ENCODE measurements at places on chromosomes 3 and 15.

DNA sequence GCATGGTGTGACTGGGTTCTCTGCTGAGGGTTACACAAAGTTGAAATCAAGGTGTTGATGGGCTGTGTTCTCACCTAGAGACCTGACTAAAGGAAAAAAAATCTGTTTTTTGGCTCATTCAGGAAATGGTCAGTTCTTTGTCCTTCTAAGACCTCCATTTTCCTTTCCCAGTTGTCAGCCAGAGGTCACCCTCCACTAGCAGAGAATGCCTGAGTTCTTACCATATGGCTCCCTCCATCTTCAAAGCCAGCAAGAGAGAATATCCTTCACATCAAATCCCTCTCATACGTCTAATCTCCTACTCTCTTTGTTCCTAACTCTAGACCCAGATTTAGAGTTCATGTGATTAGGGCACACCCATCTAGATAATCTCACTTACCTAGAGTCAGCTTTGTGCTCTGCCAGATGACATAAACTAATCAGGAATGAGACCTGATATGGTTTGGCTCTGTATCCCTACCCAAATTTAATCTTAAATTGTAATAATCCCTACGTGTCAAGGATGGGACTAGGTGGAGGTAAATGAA is 19.4 kb downstream of the ANKRD28 start:
- no peak for ATAC-seq

DNA sequence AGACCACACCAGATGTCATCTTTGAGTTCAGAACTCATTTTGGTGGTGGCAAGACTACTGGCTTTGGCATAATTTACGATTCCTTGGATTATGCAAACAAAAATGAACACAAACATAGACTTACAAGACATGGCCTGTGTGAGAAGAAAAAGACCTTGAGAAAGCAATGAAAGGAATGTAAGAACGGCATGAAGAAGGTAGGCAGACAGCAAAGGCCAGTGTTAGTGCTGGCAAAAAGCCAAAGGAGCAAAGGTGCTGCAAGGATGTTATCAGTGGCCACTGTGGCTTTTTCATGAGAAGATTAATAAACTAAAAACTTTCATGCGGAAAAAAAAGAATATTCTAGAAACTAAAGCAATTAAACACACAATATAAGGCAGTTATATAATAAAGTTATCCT is 21.9 kb downstream of the AAGAB start:
- no peak for ATAC-seq

DNA sequence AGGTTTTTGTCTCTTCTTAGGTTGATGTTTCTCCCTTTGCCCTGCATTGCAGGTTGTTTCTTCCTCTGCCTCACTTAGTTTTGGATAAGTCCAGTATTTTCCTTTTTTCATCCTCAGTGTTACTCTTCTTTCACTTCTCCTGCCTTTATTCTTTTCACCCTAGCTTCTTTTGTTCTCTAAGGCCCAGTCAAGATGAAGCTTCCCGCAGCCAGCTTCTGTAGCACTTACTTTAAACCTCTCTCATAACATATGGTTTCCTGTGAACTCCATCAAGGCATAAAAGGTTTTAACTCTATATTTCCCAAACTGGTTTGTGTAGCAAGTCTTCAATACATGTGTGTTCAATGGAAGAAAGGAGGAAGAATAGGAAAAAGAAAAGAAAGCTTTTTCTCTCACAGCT is 54.1 kb downstream of the TP63 start:
- ATAC-seq, result no peak

- ATAC-seq, result no peak
These were observed 26.1 kb downstream of the KCNMB2 start for GRCh38 chr3:178562143-178562946.

- ATAC-seq, result peak; percentile 10
These were observed 143.6 kb upstream of the GRM7 start for GRCh38 chr3:6717026-6717943.

GRCh38 chr15:85702321-85703101 is 92.2 kb downstream of the KLHL25 start:
- peak; percentile 50 for ATAC-seq

- ATAC-seq, result no peak
These were observed 507.6 kb downstream of the FHIT start for GRCh38 chr3:60743631-60744164.

- no peak for ATAC-seq
These were observed 71.1 kb downstream of the EPHB3 start for GRCh38 chr3:184632551-184633236.

GRCh38 chr3:133843634-133844033 is 38.0 kb downstream of the SRPRB start:
- ATAC-seq, result no peak

- no peak for ATAC-seq
These were observed 42.7 kb upstream of the MTMR10 start for GRCh38 chr15:31034152-31034551.

DNA sequence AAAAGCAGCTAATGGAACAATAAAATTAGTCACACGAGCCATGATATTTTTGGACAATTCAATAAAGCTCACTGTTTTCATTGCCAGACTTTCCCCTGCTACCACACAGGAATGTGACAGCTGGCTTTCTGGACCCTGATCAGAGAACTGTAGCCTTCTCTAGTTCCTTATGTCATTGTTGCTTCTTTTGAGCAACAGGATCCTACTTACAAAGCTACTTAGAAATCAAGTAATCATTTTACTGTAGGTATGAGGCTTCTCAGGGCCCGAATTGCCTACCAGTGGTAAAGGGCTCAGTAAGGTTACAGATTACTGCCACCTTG is 94.3 kb upstream of the AADACL2 start:
- ATAC-seq, result no peak

- ATAC-seq, result no peak
These were observed 233.0 kb downstream of the EPHA3 start for GRCh38 chr3:89340408-89340807.

- no peak for ATAC-seq
These were observed 24.8 kb downstream of the SH3BP5 start for GRCh38 chr3:15307580-15307979.

- ATAC-seq, result no peak
These were observed 226.0 kb upstream of the TPM1 start for GRCh38 chr15:62816342-62817069.

- ATAC-seq, result no peak
These were observed 268.4 kb upstream of the CHRM5 start for GRCh38 chr15:33699691-33700447.

GRCh38 chr3:78993375-78993774 is 774.4 kb downstream of the ROBO1 start:
- ATAC-seq, result no peak

- ATAC-seq, result no peak
These were observed 1.1 kb upstream of the CEMIP start for GRCh38 chr15:80777826-80778620.

- ATAC-seq, result no peak
These were observed 14.9 kb downstream of the XYLB start for GRCh38 chr3:38361496-38361895.

Data from activated CD4-positive, CD25-positive, alpha-beta regulatory T cell treated with anti-CD3 and anti-CD28 coated beads, Interleukin-2, amount 50 U/mL, for 24 hours (primary cell).